ENCODE measurements at places on chromosomes 3 and 15.

DNA sequence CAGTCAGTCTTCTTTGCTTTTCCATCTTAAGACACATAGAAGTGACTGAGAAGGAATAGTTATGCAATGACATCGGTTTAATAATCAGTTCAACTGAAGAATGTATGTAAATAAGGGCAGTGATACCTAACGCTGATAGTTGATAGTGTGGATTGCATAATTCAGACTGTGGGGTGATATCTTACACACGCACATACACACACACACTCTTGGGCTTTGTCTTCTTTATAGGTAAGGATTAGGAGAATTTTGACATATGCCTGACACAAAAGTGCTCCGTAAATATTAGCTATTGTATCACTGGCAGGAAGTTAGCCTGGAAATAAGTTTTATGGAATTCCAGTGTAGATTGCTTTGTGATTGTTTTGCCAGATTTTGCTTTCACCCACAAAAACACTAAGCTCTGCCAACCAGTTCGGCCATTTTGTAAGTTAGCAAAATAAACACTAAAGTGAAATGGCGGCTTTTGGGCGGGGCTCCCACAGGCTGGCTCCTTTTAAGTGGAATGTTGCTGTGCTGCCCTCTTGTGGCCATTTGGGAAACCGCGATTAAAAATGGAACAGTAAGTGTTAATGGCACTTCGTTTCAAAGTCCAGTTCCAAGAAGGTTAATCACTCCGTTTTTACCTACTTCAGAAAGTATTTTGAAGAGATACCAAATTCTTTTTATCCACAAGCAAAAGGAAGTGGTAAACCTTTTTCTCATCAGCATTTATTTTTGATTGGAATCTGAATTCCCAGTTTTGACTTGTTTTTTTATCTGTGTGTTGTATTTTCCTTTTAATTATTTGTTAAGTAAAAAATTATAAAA is 17.7 kb downstream of the CHD2 start:
- peak; percentile 72 for ATAC-seq

DNA sequence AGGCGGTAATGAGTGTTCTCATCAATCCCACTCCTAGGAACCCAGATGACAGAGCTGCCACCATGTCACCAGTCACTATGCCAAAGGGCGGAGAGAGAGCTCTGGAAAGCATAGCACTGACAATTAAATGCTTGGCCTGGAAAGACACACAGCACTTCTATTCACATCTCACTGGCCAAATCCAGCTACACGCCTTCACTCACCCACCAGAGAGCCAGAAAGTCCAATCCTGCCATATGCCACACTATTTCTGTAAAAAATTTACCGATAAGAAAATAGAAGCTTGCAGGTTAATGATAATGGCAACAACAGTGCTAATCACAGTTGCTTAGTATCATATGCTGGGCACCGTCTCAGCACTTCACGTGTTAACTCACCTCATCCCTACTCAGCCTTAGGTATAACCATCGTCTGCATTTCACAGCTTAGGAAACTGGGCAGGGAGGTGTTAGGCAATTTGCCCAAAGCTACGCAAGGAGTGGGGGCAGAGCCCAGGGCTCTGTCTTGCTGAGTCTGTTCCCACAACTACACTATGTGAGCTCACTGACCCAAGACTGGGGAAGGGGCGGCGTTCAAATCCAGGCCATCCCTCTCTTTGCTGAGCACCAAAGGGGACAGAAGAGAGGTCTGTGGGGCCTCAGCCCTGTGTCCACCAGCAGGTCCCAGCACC is 16.5 kb downstream of the KLHL25 start:
- no peak for ATAC-seq

GRCh38 chr3:174193604-174194003 is 665.5 kb upstream of the NAALADL2 start:
- no peak for ATAC-seq

DNA sequence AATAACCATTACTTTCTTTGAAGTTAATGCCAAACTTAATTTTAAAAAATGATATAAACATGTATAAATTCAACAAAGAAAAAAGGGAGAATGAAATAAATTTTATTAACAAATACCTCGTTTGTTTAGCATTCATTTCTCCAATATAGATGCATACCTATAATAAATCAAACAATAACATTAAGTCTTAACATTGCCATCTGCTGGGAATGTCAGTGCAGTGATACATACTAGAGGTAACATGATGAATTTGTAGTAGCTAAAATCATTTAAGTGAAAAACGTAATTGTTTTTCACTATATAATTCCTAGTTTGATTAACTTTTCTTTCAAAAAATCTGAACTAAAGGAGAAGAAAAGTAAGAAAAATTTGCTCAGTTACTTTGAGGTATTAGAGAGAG is 340.2 kb upstream of the CBLB start:
- ATAC-seq = no peak

- ATAC-seq = peak; percentile 49
These were observed 42.2 kb upstream of the B3GNT5 start for GRCh38 chr3:183210862-183211341.

DNA sequence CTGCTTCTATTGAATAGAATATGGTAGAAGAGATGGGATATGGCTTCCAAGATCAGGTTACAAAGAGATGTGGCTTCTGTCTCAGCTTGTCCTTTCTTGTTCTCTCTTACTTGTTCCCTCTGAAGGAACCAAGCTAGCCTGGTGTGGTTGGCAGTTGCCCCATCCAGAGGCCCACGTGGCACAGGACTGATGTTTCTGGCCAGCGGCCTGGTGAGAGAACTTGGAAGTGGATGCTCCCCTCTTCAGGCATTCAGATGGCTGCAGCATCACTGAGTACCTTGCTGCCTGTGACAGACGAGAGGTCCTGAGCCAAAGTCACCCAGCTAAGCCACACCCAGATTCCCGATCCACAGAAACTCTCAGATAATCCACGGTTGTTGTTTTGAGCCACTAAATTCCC is 183.6 kb downstream of the NSMCE3 start:
- no peak for ATAC-seq

DNA sequence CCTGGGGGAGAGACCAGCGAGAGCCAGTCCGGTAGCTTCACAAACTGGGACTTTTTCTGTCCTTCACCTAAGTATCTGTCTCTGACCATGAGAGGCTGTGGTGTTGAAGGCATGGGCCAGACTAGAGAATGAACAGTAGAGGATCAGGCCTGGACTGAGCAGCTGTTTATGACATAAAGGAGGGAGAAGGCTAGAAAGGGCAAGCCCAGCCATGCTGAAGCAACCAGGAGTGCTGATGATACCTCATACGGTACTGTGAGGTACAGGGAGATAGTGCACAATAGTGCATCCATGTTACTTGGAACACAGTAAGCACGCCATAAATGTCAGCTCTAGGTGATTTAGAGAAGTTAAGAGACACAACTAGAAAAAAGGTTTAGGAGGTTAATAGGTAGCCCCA is 22.6 kb upstream of the TIMP4 start:
- ATAC-seq = no peak

DNA sequence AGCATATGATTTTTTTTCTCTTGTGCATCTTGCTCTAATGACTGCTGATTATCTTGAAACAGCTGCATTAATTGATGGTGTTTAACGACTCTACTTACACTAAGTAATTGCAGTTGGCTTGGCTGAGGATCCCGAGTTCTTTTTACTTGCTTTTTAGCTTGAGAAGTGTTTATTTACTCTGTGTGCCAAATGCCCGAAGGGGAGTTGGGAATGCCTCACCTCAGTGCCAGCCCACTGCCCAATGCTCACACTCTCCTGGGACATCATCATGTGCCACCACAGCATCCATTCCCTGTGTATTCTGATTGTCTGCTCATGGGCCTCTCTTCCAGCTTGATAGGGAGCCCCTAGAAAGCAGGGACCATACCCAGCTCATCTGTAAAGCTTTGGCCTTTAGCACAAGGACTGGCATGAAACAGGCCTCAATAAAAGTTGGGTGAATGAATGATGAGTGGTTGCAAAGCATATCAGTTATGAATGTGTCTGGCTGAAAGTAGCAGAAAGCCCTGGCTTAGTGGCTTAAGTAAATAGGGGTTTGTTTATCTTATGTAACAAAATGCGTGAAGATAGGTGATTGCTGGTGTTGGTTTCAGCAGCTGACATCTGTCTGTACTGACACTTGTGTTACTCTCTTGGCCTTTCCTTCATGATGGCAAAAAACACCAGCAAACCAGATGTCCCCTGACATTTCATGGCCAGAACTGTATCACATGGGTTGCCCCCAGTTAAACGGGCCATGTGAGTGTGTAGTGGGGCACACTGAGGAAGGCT is 8.1 kb downstream of the PXYLP1 start:
- no peak for ATAC-seq

- no peak for ATAC-seq
These were observed 9.9 kb downstream of the TLE3 start for GRCh38 chr15:70087708-70088352.

- no peak for ATAC-seq
These were observed 354.2 kb upstream of the IL12A start for GRCh38 chr3:159634483-159634882.

GRCh38 chr15:39564972-39565665 is 15.8 kb upstream of the THBS1 start:
- ATAC-seq = no peak

DNA sequence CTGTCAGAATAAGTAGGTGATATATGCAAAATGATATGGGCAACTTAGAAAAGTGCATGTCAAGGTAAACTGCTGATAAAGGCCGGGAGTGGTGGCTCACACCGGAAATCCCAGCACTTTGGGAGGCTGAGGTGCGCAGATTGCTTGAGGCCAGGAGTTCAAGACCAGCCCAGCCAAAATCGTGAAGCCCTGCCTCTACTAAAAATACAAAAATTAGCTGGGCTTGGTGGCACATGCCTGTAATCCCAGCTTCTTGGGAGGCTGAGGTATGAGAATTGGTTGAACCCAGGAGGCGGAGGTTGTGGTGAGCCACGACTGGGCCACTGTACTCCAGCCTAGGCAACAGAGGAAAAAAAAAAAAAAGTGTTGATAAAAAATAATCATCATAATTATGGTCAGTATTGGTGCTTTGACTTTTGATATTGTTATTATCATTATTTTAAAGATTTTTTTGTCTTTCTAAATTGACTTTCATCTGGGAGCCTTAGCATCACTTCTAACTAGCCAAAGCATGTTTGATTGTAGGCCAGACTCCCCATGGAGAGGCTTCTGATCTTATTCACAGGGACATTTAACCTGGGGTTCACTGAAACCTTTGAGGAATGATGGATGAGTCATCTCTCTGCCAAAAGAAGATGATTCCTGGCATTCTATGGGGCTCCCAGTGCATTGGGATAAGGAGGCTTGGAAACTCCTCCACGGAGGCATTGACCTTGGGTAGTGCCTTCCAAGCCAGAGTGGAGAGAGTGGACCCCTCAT is 5.6 kb downstream of the ZBTB38 start:
- ATAC-seq = no peak

Data from stimulated activated memory B cell treated with anti-CD40 and anti-IgM and Interleukin-4, amounts not matched to agents 10 μg/mL and 1 μg/mL and 100 μg/mL, for 72 hours (primary cell).